A549 treated with dexamethasone at 1 μM for 4 hours (cell line): ENCODE measurements at places on chromosomes 6 and 20. TPM values are rescaled to one million over a fixed set of nuclear protein-coding genes. Genes with fewer than 3 reads are reported as not detected.

TP53TG5 gene
- total RNA-seq = not detected in 5 replicates

GSTA1 gene
- 0.11 TPM in 1 of 5 replicates, not detected in the others for total RNA-seq

CST2 gene
- 0.76 to 1.8 TPM (median 1.4 TPM) in 5 replicates for total RNA-seq

TRIM10 gene
- 0.04 TPM in 1 of 5 replicates, not detected in the others for total RNA-seq

OPN5 gene
- total RNA-seq = not detected in 5 replicates

TNF gene
- 0.06 TPM in 1 of 5 replicates, not detected in the others for total RNA-seq

FKBP1C gene
- total RNA-seq = 2.1 to 2.6 TPM (median 2.3 TPM) in 5 replicates
